Umbilical cord (tissue), 2 donors: ENCODE measurements at places on chromosomes 6 and 20. TPM values are rescaled to one million over a fixed set of nuclear protein-coding genes. Genes with fewer than 3 reads are reported as not detected.

Gene C20orf96
- not detected for total RNA-seq

Gene SLC24A3
- total RNA-seq, result 12.0 TPM

Gene RGL2
- 15.4 TPM for total RNA-seq

Gene MAN1A1
- total RNA-seq, result 258 TPM

Gene RSPO3
- 1.2 TPM for total RNA-seq

Gene RIN2
- total RNA-seq, result 33.7 TPM

Gene OR2J3
- total RNA-seq, result 3.1 TPM

- no peak for DNase-seq
Measured at GRCh38 chr6:55474382-55474781, 104.6 kb downstream of the HMGCLL1 start.

DNA sequence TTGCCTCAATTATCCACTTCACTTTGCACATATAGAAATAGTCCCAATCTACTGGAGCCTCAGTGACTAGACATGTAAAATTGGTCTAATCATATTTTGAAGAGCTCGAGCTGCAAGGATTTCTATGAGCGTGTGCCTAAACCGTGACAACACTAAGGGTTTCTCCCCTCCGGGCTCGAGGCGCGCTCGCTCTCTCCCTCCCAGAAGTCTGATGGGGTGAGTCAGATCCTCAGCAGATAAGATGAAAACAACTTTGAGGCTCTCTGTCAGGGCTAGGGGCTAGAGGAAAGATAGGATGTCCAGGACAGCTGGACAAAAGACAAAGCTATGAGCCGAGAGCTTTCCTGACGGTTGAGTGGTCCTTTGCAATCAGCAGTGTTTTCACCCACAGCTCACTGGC lies 16.8 kb downstream of the GNAS-AS1 start:
- no peak for DNase-seq

DNA sequence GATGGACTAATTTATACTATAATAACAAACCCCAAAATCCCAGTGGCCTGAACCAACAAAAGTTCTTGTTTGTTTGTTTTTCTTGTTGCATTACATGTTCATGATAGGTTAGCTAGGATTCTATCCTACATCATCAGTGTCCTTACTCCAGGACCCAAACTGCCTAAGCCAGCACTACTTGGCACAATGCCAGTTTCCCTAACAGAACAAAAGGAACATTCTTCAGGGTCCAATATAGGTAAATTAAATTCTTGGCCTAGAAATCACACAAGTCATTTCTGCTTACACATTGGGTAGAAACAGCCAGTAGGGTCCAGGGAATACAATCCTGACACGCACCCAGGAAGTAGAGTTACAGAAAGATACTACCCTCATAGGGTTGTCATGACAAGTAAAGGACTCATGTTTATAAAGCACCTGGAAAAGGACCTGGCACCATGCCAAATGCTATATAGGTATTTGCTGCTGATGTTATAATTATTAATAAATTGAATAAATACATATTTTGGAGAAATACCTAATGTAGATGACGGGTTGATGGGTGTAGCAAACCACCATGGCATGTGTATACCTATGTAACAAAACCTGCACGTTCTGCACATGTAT lies 38.8 kb downstream of the RCAN2 start:
- DNase-seq, result no peak

DNA sequence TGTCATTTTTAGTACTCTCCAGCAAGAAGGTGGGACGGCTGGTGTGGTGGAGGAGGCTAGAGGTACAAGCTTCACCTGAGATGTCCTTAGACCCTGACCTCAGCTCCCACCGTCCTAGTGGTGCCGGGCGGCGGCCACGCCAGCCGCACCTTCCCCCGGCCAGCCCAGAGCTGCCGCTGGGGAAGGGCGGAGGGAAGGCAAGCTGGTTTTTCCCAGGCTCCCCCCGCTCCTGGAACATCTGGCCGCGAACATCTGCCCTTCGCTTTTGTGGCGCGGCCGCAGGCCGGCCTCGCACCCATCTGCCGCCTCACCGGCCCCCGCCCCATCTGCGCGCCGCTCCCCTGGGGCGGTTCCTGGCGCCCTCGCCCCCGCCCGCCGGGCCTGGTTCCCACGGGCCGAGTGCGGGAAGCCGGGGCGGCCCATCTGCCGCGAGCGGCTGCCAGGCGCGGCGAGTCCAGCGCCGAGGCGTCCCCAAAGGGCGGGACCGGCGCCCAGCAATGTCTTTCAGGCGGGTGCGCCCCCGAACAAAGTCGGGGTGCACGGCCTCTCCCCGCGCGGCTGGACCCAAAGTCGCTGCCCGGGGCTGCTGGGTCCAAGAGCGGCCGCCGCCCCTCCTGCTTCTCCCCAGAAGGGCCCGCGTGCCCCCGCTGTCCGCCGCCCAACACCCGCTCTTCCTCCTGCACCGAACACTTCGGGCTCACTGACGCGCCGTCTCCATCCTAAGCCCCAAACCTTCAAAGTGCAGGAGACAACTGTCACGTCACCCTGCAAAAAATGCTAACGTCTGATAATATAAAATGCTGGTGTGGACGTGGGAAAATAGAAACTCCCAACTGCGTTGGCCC lies 17.3 kb upstream of the ID1 start:
- DNase-seq, result peak; percentile 55

GRCh38 chr6:38499529-38500096 lies 140.1 kb downstream of the BTBD9 start:
- no peak for DNase-seq

GRCh38 chr6:158783851-158784250 lies 35.3 kb downstream of the EZR start:
- DNase-seq, result no peak

GRCh38 chr6:17994019-17994418 lies 6.6 kb upstream of the KIF13A start:
- DNase-seq, result no peak

DNA sequence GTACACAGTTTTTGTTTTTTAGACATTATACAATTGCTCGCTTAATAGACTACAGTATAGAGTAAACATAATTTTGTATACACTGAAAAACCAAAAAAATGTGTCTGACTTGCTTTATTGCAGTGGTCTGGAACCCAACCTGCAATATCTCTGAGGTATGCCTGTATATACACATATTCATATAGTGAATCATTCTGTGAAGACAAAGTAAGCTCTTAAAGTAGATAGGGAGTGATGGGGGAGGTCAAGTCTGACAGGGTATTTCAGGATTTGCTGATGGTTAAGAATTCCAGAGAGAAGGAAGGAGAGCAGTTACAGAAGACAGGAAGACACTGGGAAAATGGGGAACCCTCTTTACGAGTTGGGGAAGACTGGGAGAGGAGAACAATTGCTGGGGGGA lies 417.9 kb downstream of the CD109 start:
- no peak for DNase-seq

DNA sequence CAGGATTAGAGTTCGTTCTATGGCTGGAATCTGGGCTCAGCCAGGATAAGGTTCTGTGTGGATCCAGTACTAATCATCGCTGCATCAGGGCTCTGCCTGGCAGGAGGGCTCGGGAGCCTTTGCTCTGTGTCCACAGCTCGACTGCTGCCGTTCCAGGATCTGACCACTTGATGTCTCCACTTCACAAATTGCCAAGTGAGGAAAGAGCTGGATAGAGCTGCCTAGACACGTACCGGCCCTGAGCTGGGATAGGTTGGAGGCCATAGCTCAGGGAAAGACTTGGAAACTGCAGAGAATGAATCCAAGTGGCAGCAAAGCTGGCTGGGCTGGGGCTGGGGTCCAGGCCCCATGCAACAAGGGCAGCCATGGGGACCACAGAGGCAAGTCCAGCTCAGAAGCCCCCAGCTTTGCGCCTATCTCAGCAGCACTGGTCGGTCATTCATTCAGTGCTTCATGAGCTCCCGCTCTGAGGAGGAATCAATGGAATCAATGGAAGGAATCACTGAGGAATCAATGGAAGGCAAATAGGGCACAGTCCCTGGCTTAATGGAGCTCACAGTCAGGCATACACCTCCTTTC lies 38.0 kb upstream of the TOP1 start:
- DNase-seq, result peak; percentile 94

- DNase-seq, result no peak
Measured at GRCh38 chr6:36355819-36356218, 19.1 kb upstream of the BNIP5 start.

DNA sequence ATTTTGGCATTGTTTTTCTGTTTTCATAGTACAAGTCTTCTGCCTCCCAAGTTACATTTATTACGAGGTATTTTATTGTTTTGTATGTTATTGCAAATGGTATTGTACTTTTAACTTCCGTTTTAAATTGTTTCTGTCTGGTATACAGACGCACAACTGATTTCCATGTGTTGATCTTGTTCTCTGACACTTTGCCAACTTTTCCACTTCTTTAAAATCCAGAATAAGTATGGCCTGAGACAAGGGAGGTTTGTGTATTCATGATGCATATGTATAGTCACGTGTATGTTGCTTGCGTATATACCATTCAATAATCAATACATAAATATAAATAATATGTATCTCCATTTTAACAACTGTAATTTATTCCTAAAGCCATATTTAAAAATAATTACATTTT lies 41.2 kb downstream of the THBS2 start:
- DNase-seq, result no peak

GRCh38 chr20:55649254-55649653 lies 356.1 kb downstream of the CBLN4 start:
- DNase-seq, result no peak

DNA sequence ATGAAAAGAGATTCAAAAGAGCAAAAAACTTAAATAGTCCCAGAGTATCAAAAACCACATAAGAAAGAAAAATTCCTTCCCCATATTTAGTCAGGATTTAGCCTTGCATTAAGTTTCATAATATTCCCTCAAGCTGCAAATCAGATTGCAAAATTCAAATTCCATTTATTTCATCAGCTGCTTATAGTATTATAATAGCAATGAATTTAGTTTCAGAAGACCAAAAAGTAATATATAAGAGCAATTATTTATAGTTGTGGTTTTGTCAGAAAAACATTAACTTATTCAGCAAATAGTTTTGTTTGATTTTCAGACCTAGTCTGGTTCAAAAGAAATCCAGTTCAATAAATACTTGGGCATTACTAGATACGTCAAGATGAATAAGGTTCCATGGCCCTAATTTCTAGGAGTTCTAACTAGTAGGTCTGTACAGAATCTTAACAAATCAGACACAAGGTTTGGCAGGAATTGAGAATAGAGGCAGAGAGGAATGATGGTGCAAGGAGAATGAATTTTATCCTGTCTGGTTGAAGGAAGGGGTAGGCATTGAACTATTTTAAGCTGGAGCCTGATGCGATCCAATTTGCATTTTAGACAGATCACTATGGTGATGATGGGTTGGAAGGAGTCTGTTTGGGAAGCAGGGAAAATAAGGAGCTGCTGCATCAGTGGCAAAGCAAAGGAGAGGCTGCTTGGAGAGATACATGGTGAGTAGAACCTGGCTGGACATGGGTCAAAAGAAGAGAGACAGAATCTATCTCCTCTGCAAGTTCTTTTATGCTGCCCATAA lies 163.9 kb upstream of the STXBP5 start:
- DNase-seq, result peak; percentile 88

DNA sequence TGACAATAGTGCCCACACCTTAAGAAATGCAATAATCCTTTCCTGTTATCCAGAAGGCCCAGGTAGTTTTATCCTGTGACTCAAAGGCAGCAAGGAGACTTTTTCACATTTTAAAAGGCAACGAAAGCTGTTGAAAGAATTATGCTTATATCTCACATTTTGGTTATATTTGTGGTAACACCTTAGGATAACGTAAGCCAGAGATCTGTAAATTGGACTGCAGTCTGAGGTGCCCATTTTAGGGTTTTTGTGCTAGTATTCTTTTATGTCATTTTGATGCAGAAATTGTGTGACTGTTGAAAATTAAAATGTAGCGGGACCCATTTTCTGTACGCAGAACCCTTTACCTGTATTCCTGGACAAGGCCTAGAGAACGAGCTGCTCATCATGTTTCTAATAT lies 24.3 kb upstream of the MTHFD1L start:
- DNase-seq, result no peak
